Motor neuron (in vitro differentiated cells): ENCODE measurements at places on chromosomes 2 and 18. TPM values are rescaled to one million over a fixed set of nuclear protein-coding genes. Genes with fewer than 3 reads are reported as not detected.

DNA sequence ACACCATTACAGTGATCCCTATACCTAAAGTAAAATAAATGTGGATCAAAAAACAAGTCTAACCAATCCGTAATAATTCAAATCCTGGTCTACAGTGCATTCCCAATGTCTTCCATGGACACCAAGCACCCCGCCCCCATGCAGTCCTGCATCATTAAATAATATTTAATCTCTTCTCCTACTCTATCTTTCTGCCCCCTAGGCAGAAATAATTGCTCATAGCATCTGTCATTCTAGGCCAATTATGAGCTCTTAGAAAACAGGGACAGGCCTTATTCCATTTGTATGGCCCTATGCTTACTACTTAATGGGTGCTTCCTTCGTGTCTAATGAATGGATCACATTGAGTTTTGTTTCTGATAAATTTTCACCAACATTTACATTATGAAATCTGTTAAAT is 66.4 kb downstream of the PAX3 start:
- ATAC-seq: no peak

The ABCB11 gene
- total RNA-seq: 0.20 and 0.22 TPM in 2 replicates

DNA sequence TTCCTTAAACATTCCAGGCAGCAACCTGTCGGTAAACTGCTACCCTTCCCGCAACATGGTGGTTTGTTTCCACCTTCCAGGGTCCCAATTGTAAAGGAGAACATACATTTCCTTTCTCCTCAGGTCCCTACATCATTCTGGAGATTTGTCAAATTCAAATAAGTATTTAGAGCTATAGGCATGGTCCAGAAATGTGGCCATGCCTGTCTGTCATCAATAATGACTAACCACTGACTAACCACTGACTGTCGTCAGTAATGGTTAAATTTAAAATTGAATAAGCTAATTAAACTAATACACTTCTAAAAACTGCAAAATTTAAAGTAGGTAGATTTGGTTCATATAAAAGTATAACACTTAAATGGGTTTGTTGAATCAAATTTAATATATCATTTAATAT is 984.0 kb upstream of the SLC39A10 start:
- ATAC-seq: no peak

The BCL11A gene
- 4.7 and 5.1 TPM in 2 replicates for total RNA-seq

DNA sequence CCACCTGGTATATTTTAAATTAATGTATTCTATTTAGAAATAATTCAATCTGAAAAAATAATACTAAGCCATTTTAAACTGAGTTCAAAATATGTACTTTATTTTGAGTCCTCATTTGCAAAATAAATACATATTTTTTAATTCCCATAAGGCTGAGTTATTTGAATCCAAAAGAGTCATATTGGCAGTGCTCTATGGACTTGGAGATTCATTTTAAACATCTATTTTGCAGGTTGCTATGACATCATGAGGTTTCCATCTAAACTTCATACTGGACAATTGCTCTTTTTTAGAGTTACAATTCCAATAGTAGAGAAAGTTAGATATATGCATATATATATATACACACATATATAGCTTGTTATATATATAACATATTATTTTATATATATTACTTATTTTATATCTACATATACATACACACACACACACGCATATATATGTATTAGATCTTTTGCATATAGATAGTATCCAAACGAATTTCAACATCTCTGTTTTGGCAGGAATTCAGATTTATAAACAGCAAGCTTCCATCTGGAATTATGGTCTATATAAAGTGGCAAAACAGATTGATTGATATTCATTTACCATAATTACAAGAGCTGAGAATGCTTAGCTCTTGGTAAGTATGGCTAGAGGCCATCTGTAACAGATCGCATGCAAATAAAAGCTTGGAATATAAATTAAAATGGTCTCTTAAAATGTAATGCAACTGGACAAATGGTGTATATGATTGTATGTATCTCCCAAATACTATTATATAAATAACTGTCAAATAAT is 34.9 kb downstream of the NOL4 start:
- no peak for ATAC-seq

- ATAC-seq: no peak
These were observed 68.6 kb upstream of the SMIM21 start for GRCh38 chr18:75496151-75496550.

The ATL2 gene
- total RNA-seq: 76.5 and 82.1 TPM in 2 replicates

The FAM210A gene
- total RNA-seq: 14.0 and 14.9 TPM in 2 replicates

The SERPINB12 gene
- total RNA-seq: not detected in 2 replicates

The GALNT13 gene
- 5.7 and 9.4 TPM in 2 replicates for total RNA-seq

DNA sequence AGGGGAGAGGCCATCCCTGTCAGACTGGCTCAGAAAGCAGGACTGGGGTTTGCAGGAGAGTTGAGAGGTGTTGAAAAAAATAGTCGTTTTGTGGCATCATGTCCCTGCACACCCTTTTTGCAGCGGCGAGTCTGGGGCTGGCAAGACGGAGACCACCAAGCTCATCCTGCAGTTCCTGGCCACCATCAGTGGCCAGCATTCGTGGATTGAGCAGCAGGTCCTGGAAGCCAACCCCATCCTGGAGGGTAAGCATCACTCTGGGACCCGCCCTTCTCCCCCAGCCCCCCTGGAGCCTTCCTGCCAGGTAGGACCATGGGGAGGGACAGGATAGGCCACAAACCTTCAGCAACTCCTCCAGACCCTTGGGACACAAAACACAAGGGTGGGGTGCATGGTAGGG is 34.2 kb downstream of the MYO7B start:
- no peak for ATAC-seq

- no peak for ATAC-seq
These were observed 3.7 kb downstream of the ADNP2 start for GRCh38 chr18:80112624-80113248.

GRCh38 chr2:69945441-69945840 is 16.0 kb downstream of the ASPRV1 start:
- ATAC-seq: no peak

- no peak for ATAC-seq
These were observed 5.5 kb downstream of the CEBPZOS start for GRCh38 chr2:37201766-37202165.

The SCG2 gene
- total RNA-seq: 40.0 and 41.0 TPM in 2 replicates

The CABYR gene
- total RNA-seq: 6.8 TPM in 2 replicates

GRCh38 chr2:134780972-134781371 is 57.4 kb upstream of the ACMSD start:
- no peak for ATAC-seq

The MOGAT1 gene
- total RNA-seq: 0.21 TPM in 1 of 2 replicates, not detected in the other

The ANKAR gene
- 2.9 and 3.4 TPM in 2 replicates for total RNA-seq

The C18orf32 gene
- 115 and 117 TPM in 2 replicates for total RNA-seq

DNA sequence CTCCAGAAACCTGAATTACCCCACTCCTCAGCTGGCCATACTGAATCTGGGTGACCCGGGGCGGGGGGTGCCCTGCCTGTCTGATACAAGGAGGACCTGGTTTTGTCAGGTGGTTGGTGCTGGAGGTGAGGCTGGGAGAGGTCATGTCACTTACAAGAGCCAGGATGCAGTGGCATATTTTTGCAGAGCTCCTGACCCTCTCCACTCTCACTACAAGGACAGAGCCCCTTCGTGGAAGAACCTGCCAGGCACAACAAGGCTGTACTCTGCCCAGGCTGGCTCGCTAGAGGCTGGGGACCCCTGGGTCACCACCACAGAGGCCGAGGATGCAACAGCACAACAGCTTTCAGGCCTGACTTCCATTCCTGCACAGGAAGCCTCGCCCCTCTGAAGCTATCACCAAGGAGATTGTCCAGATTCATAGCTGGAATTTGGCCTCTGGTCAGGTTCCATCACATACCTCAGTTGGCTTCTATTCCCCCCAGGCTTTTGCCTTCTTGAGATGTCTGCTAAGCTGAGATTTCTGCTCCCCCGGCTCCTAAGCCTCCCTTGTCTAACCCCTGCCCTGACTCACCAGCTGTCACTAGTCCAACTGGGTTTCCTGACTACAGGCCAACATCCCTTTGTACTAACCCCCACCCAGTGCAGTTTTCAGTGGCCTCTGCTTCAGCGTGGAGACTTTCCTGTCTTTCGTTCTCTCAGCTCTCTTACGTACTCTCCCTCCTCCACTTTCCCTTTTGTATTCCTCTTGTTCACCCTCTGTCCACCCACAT is 132.5 kb upstream of the EPAS1 start:
- peak; percentile 42 for ATAC-seq

The DRC1 gene
- 0.18 and 0.58 TPM in 2 replicates for total RNA-seq

The EPB41L5 gene
- total RNA-seq: 37.3 and 40.7 TPM in 2 replicates

GRCh38 chr2:150811259-150811855 is 323.9 kb upstream of the RND3 start:
- ATAC-seq: peak; percentile 85

DNA sequence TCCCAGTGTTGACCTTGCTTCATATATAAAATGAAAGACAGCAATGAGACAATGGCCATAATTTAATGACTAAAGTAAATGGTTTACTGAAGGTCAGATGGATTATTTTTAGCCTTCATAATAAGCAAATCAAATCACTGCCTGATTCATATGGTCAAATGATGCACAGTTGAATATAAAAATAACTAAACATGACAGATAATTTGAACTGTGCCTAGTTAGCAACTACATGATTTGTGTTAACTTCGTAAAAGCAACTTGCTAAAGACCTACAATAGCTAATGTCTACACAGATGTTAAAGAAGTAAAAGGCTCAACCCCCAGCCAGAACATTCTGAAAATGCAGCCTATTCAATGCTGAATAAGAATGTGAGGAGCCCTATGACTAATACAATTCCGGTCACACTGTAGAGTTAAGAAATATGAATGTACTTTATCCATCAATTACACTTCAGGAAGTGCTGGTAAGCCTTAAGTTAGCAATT is 590.8 kb upstream of the CDH2 start:
- peak; percentile 94 for ATAC-seq

DNA sequence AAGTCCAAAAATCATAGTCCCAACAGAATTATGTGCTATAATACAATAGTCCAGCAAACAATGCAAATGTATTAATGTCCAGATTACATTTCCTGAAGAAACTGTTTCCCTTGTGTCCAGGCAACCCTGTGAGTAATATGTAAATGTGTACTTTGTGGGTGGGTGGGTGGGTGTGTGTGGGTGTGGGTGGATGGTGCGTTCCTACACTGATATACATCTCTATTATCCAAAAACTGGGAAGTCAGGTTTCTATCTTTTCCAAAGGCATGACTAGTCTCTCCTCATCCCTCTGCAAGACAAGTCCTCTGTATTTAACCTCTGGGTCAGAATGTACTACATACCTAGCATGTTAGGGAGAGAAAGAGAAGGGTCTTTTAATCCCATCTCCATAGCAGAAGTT is 71.6 kb downstream of the LNPK start:
- ATAC-seq: peak; percentile 50

The EFEMP1 gene
- total RNA-seq: 9.6 and 10.4 TPM in 2 replicates

DNA sequence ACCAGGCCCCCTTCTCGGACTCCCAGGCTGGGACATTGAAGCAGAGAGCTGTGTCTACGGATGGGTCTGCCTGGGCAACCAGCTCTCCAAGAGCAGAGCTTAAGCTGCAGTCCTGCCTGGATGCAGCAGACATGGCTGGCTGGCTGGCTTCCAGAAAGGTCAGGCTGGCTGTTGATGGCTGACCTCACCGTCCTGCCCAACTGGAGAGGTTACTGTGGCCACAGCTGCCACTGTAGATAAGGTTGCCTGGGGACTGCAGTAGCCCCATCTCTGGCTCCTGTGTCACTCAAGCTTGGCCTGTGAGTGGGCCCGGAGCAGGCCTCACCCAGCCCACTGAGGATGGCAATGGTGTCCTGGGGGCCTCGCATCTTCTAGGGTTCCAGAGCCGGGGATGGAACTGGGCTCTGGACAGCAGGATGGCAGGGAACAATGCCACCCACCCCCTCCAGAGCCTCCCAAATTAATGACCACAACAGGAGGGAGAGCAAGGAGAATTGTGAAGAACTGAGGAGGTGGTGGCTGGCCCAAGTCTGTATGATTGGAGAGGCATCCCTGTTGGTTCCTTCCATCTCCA is 37.0 kb upstream of the FOSL2 start:
- peak; percentile 64 for ATAC-seq

The GBX2 gene
- 9.1 and 10.5 TPM in 2 replicates for total RNA-seq

- ATAC-seq: no peak
These were observed 303.2 kb upstream of the MC4R start for GRCh38 chr18:60675801-60676200.

GRCh38 chr2:235623111-235623510 is 129.3 kb downstream of the AGAP1 start:
- ATAC-seq: peak; percentile 14

- no peak for ATAC-seq
These were observed 18.3 kb downstream of the GYPC start for GRCh38 chr2:126674075-126674744.

GRCh38 chr2:112787294-112787693 is 3.0 kb upstream of the IL1A start:
- ATAC-seq: no peak

The NT5DC4 gene
- 0.09 TPM in 1 of 2 replicates, not detected in the other for total RNA-seq

DNA sequence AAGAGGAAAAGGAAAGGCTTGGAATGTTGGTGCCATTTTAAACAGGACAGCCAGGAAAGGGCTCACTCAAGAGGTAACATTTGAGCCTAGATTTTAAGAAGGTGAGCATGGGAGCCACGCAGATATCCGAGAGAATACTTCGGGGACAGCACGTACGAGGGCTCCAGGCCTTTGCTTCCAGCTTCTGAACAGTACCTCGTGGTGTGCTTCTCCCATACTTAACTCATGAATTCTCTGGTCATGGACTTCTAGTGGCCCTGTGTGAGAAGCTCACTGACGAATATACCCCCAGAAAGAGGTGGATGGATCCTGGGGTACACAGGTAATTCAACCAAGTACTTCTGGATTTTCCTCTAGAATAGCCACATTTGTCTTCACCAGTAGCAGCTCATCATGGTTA is 2.7 kb upstream of the VIT start:
- ATAC-seq: no peak

The BMP10 gene
- total RNA-seq: 0.22 TPM in 1 of 2 replicates, not detected in the other

The SGPP2 gene
- 1.2 and 1.8 TPM in 2 replicates for total RNA-seq

- ATAC-seq: no peak
These were observed 297.9 kb downstream of the NDUFA10 start for GRCh38 chr2:239727182-239727775.

- peak; percentile 70 for ATAC-seq
These were observed 105.8 kb upstream of the SMAD2 start for GRCh38 chr18:48036226-48036625.

The BOK gene
- total RNA-seq: 13.8 and 17.3 TPM in 2 replicates

- ATAC-seq: no peak
These were observed 44.7 kb upstream of the KIDINS220 start for GRCh38 chr2:8882094-8882493.

GRCh38 chr2:10579441-10579840 is 110.3 kb downstream of the NOL10 start:
- no peak for ATAC-seq

GRCh38 chr2:108805032-108805431 is 18.5 kb downstream of the CCDC138 start:
- no peak for ATAC-seq

- no peak for ATAC-seq
These were observed 84.0 kb downstream of the ZBTB7C start for GRCh38 chr18:48325115-48325665.

GRCh38 chr2:153451611-153452010 is 27.0 kb downstream of the RPRM start:
- ATAC-seq: no peak

The RIT2 gene
- total RNA-seq: 0.52 and 0.69 TPM in 2 replicates

- peak; percentile 52 for ATAC-seq
These were observed 295.7 kb downstream of the LRP1B start for GRCh38 chr2:141835103-141835502.
